ENCODE measurements at places on chromosomes 2 and 18.

GRCh38 chr18:35730691-35731370 lies 149.3 kb downstream of the GALNT1 start:
- DNase-seq: no peak

DNA sequence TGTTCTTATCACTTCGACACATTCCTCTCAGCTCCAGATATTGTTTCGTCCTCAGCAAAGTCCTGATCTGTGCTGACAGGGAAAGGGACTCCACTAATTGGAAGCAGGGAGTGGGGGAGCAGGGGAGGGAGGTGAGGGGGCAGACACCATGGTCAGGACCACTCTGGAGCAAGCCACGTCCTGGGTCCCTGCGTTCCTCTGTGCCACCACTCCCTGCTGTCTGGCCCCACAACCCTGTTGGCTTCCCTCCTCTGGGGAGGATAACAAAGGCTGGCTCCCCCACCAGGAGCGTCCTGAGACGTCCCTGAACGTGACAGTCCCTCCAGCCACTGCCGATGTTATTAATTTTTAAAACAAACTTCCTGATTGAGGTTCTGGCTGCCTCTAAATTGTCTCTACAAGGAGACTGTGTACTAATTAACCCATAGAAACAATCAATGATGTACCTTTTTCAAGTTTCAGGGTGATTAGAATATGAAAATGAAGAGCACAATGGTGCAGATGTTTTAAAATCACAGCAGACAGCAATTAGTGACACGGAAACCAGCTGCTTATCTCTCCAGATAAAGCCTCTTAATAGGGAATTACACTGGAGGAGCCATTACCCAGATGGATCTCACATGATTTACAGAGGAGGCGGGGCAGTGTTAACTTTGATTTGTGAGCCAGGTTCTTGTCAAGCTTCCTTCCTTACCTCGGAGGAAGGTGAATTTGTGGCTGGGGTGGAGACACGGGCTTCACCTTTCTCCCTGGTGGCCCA lies 257.5 kb downstream of the SETBP1 start:
- DNase-seq: no peak

DNA sequence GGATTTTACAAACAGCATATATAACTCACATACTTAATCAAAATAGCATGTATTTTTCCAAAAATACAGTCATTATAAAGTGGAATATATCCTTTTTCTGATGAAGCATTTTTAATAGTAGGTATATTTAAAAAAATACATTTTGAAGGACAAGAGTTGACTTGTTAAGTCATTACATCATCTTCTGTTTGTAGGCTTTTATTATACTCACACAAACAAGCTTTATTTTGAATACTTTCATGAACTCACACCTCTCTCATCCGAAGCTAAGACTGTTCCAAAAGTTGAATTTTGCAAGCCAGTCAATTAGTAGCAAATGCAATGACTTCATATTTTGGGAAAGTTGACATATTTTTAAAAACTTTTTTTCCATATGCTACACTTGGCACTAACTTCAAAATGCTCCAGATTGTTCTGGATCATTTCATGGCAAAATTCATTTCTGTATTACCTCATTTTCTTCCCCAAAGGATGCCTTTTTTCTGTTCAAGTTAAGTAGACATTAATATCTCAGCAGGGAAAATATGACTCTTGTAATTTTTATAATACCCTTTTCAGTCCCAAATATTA lies 68.5 kb upstream of the WDR75 start:
- no peak for DNase-seq

DNA sequence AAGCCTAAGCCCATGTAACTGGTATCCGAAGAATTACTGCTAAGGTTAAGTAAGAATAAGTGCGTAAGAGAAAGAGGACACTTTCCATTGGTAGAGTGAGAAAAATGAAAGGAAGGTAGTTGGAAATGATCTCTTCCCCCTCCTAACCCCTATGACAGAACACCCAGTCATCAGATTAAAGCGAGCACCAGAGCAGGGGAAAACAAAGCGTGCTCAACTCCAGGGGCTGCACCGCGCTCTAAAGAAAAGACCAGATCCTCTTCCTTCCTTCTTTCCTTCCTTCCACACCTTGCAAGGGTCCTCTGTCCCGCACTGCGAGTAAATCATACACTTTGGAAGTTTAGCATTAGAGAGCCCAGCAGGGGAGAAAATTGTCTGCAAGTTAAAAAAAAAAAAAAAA lies 971 bp upstream of the CDH7 start:
- DNase-seq: no peak

DNA sequence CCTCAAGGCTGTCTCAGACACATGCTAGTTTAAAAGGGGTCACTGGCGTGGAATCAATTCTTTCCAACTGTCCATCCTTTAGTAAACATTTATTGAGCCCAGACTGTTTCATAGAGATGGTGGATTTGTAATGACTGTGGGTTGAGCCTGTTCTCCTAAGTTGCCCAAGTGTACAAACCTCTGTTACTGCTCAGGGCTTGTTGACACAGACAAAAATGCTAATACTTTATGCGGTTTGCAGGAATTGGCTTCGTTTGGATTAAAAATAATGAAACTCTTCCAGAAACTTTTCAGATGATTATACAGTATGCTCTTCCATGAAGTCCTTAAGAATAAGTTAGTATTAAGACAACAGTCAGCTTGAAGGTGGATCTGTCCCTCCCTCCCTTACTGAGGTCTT lies 83.6 kb upstream of the MGAT5 start:
- no peak for DNase-seq

- no peak for DNase-seq
Measured at GRCh38 chr2:237733677-237734300, 64.8 kb upstream of the RBM44 start.

- DNase-seq: no peak
Measured at GRCh38 chr2:241035142-241035817, 36.9 kb downstream of the SNED1 start.

DNA sequence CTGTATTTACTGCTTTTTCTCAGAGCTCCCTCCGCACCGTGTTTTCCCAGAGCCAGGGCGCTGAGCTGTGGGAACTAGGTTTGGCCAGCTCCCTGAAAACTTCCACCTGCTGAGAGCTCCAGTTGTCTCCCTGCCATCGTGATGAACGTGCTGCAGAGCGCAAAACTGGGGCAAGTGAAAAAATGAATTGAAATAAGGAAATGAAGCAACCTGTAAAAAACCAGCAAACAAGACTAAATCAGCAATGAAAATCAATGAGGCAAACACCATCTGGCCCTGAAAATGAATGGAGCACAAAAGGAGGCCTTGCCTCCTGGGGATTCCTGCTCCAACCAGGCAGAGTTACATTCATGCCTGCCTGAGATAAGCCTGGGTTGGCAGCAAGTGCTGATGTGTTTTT lies 129.9 kb downstream of the MARCHF4 start:
- DNase-seq: no peak

DNA sequence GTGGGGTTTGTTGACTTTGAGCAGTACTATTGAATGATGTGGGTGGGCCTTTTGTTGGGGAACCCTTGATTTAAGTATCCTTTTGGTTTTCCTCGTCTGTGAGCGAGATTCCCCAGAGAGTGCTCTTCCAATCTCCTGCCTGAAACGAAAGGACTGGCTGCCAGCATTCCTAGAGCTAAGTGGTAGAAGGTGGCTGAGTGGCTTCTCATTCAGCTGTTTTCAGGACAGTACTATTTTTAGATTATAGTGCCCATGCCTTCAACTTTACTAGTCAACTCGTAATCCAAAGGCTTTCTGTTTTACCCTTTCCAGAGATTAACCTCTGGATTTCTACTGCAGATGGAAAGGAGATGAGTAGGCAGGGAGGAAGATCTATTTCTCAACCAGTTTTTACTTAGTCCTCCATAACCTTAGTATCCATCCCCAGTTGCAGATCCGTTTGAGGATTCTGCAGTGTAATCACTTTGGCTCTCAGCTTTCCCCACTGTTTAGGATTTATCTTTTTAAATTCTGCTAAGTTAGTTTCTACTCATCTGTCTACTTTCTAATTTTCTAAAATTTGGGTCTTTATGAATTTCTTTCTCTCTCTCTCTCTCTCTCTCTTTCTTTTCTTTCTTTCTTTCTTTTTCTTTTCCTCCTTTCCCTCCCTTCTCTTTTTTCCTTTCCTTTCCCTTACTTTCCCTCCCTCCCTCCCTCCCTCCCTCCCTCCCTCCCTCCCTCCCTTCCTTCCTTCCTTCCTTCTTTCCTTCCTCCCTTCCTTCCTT lies 9.2 kb downstream of the SLC4A1AP start:
- no peak for DNase-seq

DNA sequence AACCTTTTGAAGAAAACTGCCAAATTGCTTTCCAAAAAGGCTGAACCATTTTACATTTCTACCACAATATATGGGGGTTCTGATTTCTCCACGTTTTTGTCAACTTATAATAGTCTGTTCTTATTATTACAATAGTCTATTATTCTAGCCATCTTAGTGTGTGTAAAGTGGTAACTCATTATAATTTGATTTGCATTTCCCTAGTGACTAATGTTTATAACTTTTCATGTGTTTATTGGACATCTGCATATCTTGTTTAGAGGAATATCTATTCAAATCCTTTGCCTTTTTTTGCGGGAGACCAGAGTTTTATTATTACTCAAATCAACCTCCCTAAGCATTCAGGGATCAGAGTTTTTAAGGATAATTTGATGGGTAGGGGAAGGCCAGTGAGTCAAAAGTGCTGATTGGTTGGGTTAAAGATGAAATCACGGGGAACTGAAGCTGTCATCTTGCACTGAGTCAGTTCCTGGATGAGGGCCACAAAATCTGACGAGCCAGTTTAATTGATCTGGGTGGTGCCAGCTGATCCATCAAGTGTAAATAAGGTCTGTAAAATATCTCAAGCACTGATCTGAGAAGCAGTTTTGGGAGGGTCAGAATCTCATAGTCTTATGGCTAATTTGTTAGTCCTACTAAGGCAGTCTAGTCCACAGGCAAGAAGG lies 303.4 kb upstream of the NCKAP5 start:
- no peak for DNase-seq

- DNase-seq: no peak
Measured at GRCh38 chr18:12321333-12321732, 13.3 kb downstream of the TUBB6 start.

GRCh38 chr2:223097888-223098383 lies 45.9 kb downstream of the KCNE4 start:
- no peak for DNase-seq

DNA sequence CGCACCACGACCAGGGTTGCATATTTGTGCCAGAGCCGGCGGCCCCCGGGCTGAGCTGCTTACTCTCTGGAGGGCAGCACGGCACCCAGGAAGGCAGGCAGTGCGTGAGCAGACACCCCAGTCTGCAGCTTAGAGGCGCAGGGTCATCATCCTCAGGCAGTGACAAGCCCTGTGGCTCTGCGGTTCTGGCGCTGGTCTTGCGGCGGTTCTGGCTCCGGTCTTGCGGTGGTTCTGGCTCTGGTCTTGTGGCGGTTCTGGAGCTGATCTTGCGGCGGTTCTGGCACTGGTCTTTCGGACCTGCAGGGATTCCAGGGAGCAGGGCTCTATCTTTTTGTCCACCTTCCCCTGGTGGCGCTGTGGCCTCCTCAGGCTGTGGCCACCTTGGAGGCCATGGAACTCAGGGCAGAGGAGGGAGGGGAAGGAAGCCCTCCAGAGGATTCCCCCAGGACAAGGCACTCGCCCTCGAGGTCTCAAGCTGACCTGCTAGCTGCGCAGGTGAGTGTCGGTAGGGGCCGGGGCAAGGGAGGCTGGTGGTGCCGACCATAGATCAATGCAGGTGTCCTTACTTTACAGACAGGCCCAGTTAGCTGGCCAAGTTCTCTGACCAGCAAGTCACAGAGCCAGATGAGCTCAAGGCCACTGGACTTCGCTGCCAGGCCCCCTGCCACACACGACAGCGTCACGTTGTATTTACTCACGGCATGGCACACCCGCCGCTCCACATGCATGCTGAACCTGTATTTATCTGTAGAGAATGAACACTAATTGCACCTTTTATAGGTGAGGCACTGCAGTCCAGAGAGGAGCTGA lies 14.9 kb downstream of the ESPNL start:
- no peak for DNase-seq

DNA sequence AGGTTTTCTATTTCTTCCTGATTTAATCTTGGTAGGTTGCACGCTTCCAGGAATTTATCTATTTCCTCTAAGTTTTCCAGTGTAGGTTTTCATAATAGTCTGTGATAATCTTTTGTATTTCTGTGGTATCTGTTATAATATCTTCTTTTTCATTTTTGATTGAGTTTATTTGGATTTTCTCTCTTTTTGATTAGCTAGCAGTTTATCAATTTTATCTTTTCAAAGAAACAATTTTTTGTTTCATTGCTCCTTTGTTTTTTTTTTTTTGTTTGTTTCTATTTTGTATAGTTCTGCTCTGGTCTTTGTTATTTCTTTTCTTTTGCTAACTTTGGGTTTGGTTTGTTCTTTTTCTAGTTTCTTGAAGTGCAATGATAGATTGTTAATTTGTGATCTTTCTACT lies 51.3 kb downstream of the G6PC2 start:
- no peak for DNase-seq

- DNase-seq: no peak
Measured at GRCh38 chr2:69116438-69116837, 103.5 kb downstream of the ANTXR1 start.

GRCh38 chr2:7693246-7694075 lies 776.2 kb downstream of the RNF144A start:
- DNase-seq: no peak

GRCh38 chr18:2409906-2410305 lies 161.4 kb downstream of the METTL4 start:
- no peak for DNase-seq

DNA sequence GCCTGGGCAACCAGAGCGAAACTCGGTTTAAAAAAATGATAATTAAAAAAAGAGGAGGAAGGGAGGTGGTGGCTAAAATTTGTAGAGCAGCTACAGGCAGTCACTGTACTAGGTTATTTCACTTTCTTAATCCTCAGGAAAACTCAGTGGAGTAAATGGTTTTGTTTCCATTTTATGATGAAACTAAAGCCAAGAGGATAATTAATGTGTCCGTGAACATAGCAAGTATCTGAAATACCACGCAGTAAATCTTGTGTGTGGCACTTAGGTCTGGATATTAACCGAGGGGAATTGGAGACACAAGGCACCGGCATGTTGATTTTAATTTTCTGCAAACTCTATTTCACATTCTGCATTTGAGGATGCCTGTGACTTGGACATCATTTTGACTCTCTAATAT lies 14.5 kb downstream of the SH3BP4 start:
- DNase-seq: no peak

- DNase-seq: no peak
Measured at GRCh38 chr2:160050147-160050546, 12.3 kb downstream of the PLA2R1 start.

GRCh38 chr2:21372654-21373053 lies 248.9 kb downstream of the TDRD15 start:
- no peak for DNase-seq

Data from stimulated activated CD8-positive, alpha-beta memory T cell treated with anti-CD3 and anti-CD28 coated beads, Interleukin-7, amount 100 ng/mL, for 1 hour (primary cell).